Right atrium auricular region (tissue), 2 donors: ENCODE measurements at places on chromosomes 6 and 20. TPM values are rescaled to one million over a fixed set of nuclear protein-coding genes. Genes with fewer than 3 reads are reported as not detected.

GGT7 gene
- total RNA-seq, result 10.3 TPM

GRCh38 chr6:170152989-170153388 is 137.9 kb downstream of the DLL1 start:
- no peak for DNase-seq

GRCh38 chr6:169935348-169935718 is 183.9 kb downstream of the ERMARD start:
- peak; percentile 13 for DNase-seq

DNA sequence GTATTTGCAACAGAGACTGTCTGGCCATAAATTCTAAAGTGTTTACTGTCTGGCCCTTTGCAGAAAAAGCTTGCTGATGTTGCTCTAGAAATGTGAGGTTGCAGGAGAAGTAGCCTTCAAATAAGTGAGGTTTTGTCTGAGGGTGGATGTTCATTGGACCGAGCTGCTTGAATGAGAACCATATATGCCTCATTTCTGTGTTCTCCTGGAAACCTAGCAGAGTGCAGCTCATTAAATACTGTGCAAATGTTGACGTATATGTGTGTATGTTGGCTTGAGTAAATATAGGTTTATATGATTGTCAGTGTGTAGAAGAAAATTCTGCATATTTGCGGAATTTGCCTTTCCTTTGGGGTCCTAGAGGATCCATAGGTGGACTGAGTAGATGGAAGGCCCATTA is 39.0 kb downstream of the CHMP4B start:
- no peak for DNase-seq

DNA sequence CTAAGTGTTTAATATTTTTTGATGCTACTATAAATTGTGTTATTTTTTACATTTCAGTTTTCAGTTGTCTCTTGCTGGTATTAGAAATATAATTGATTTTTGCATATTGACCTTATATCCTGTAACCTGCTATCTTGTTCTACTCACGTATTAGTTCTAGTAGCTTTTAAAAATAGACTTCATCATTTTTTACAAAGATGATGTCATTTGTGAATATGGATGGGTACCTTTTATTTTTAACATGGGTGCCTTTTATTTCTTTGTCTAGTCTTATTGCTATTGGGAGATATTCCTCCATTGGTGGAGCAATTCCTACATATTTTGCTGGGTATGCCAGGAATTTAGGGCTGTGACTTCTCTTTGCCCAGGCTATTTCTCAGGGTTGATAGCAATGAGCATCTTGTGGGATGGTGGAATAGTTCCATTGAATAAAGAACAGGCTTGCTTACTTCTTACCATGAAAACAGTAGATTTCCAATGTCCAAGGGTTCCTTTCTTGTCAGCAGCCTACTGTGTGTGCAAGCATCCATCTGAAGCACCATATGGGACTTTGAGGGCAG is 149.7 kb downstream of the CARMIL1 start:
- DNase-seq, result no peak

- DNase-seq, result no peak
Measured at GRCh38 chr20:32506721-32507120, 78.4 kb downstream of the NOL4L start.

DNA sequence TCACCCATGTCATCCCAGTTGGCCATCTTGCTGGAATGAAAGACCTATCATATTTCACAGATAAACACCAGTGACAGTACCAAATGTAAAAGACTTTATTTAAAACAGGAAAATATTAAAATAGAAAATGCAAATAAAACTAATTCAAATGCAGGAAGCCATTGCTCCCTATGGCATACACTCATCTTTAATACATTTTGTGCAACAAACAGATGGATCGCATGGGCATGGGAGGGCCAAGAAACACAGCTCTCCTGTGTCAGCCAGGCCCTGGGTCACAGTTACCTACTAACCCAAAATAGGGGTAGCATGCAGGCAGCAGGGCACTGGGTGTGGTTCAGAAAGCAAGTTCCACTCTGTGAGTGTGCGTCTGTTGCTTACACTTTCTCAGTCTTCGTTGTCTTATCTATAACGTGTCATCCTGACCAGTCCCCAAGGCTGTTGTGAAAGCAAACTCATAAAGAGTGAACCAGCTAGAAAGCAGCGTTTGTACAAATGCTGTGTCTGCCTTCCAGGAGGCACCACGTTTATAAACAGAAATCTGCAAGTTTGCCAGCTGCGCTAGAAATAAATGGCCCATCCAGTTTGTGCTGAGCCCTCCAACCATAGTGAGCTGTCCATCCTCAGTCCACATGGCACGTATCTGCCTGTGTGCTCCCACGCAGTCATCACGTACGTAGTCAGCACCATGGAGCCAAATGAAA is 180.5 kb downstream of the SYNDIG1 start:
- no peak for DNase-seq

- no peak for DNase-seq
Measured at GRCh38 chr6:110408901-110409300, 6.5 kb downstream of the DDO start.

MYL9 gene
- 602 TPM for total RNA-seq

- no peak for DNase-seq
Measured at GRCh38 chr6:41635365-41635764, 2.9 kb upstream of the MDFI start.

- no peak for DNase-seq
Measured at GRCh38 chr6:132198896-132199295, 202.4 kb downstream of the MOXD1 start.

SPATS1 gene
- not detected for total RNA-seq

MOCS1 gene
- total RNA-seq, result 28.0 TPM

CLDN20 gene
- not detected for total RNA-seq

- DNase-seq, result no peak
Measured at GRCh38 chr6:42978487-42978838, 518 bp downstream of the PEX6 start.

GRCh38 chr20:41003143-41003935 is 25.3 kb upstream of the TOP1 start:
- peak; percentile 89 for DNase-seq

WFDC10B gene
- total RNA-seq, result not detected

DYNLT1 gene
- total RNA-seq, result 91.5 TPM

PPP1R3D gene
- total RNA-seq, result 7.9 TPM

- no peak for DNase-seq
Measured at GRCh38 chr6:90388395-90388794, 91.8 kb upstream of the BACH2 start.

DNA sequence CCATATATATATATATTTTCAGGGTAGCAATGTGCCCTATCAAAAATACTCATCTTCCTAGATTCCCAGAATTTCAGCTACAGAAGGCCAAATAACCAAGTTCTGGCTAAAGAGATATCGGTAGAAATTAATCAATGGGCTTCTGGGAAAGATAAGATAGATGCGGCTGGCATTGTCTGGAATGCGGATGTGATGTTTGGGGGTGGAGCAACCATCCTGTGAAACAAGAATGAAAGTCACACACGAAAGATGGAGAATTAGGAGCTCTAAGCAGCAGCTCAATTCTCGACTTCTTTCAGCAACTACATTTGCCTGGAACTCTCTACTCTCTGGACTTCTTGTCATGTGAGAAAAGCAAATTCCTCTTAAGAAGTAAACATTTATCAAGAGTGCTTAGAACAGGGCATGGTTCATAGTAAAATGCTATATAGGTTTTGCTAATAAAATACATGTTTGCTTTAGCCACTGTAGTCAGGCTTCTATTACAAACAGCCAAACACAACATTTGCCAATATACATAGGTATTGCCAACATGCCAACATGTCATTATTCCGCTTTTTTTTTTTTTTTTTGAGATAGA is 90.8 kb downstream of the CLIC5 start:
- no peak for DNase-seq

GRCh38 chr6:27562027-27562410 is 89.1 kb upstream of the ZNF184 start:
- no peak for DNase-seq

GRCh38 chr6:157207521-157208076 is 115.7 kb downstream of the TMEM242 start:
- no peak for DNase-seq
